Naive thymus-derived CD8-positive, alpha-beta T cell (primary cell): ENCODE measurements at places on chromosomes 6 and 20.
A peak's percentile ranks its signal among the peaks of the same experiment; 100 is the strongest.

- DNase-seq: no peak
Measured at GRCh38 chr6:163355426-163355991, 59.0 kb upstream of the QKI start.

DNA sequence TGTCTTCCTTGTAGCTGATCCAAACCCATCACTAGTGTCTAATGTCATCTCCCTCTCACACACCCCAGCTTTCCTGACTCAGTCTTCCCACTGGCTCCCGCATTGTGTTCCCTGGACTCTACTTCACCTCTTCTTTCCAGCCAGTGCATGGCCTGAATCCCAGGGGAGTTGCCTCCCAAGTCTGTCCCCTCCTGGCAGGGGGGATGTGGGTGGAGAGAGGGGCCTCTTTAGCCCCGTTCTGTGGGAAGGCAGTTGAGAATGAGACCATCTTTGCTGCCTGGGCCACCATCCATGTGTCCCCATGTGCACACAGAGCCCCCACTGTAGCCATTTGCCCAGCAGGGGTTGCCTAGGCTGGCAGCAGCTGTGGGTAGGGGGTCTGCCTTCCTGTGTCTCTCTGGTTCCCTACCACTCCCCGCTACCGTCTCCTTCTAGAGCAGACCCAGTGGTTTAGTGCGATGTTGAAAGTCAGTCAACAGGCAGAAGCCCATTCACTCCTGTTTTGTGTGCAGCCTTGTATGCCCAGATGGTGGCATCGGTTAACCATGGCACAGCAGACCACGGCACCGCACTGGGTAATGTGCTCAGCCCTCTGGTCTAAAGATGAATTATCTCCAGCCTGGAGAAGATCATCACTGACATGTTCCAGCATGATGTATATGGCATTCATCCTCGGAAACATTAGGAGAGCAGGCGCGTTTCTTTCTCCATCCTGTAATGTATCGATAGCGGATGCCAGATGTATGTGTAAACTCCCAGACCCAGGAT, 178.8 kb upstream of the SNX9 start:
- no peak for DNase-seq

DNA sequence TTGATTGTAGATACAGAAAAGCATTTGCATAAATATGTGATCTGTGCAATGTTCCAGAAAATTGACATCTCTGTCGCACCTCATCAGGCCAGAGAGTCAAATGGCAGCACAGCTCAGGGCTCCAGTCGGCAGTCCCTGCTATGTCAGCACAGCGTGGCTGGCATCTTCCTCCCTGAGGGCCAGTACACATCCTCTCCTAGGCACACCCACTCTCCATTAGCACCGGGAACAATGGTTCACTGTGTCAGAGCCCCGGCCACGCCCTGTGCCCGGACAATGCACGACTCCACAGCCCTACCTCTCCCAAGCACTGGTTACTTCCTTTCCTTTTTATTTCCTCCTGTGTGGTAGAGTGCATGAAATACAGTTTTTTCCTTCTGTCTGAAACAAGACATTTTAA, 114.9 kb downstream of the FOXC1 start:
- DNase-seq: no peak

- no peak for DNase-seq
Measured at GRCh38 chr20:49694450-49695071, 19.1 kb downstream of the B4GALT5 start.

DNA sequence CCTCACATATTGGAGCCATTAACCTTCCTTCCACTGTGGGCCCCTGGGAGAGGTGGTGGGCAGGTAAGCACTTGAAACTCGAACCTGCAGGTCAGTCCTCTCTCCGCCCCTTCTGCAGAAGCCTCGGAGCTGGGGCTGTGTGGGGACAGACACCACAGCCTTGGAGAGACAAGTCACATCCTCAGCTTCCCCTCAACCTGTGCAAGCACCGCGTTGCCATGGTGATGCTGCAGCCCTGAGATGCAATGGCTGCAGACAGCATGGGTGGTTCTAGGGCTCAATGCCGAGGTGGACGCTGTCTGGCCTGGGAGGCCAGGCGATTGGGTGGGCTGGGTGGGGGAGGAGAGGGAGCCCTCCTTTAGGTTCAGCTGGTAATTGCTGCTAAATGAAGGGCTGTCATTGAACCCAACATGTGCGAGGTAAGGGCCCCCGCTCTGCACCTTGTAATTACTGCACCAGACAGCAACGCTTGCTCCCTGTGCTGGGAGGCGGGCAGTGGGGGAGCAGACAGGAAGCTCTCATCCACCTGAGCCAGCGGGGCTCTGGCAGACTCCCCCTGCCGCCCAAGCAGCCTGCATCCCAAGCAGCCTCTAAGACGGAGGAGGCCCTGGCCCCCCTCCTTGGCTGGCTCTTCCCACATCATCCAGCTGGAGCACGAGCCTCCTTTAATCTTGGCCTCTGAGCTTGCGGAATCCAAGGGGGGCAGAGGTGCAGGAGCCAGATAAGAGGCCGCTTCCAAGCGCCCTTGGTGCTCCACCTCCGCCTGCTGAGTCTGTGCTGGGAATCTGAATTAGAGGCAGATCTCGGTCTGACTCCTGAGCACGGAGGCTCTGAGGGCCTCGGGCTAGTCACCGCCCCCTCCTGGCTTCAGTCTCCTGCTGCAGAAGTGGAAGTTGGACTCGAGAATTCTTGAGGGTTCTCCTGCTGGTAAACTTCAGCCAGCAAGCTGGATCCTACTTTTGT, 39.8 kb upstream of the CDH22 start:
- no peak for DNase-seq

GRCh38 chr20:47816487-47817451, 31.5 kb upstream of the SULF2 start:
- DNase-seq: no peak

DNA sequence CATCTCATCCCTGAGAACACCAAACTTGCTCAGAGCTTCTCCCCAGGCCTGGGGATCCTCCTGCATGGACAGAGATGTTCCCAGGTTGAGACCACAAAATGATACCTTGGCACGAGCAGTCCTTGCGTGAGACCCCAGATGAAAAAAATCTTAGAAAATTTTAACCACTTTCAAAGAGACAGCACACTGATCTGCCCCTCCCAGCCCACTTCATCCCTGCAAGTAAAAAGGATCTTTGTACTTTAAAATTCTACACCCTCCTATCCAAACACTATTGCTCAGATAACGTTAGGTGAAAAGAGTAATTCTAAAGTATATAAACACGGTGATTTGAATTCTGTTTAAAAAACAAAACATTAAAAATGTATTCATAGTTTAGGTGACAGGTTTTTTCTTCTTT, 98.5 kb downstream of the SLC23A2 start:
- DNase-seq: no peak

DNA sequence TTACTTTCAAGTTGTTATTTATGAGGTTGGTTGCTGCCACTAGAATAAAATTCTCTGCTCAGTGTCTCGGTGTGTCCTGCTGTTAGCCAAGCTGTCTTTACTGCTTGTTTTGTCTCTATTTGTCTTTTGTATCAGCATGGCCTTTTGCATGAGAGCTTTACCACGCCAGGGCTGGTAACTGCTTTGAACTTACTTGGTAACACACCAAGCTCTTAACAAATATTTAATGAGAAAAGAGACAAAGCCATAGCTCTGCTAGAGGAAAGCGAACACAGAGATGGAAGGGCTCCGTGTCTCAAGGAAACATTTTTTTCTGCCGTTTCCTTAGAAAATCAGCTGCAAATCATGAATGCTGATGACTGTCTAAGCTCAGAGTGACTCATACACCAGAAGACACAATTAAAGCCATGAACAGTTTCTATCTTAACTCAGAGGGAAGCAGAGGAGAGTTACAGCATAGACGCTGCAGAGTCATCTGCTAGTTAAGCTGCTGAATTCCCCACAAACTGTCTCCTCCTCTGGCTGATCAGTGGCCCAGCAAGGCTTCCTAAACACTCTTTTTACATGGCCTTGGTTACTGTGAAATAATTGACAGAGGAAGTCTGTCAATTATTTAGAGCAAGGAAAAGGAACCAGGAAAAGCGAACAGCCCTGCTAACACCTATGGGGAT, 44.8 kb downstream of the AGPAT4 start:
- DNase-seq: no peak

DNA sequence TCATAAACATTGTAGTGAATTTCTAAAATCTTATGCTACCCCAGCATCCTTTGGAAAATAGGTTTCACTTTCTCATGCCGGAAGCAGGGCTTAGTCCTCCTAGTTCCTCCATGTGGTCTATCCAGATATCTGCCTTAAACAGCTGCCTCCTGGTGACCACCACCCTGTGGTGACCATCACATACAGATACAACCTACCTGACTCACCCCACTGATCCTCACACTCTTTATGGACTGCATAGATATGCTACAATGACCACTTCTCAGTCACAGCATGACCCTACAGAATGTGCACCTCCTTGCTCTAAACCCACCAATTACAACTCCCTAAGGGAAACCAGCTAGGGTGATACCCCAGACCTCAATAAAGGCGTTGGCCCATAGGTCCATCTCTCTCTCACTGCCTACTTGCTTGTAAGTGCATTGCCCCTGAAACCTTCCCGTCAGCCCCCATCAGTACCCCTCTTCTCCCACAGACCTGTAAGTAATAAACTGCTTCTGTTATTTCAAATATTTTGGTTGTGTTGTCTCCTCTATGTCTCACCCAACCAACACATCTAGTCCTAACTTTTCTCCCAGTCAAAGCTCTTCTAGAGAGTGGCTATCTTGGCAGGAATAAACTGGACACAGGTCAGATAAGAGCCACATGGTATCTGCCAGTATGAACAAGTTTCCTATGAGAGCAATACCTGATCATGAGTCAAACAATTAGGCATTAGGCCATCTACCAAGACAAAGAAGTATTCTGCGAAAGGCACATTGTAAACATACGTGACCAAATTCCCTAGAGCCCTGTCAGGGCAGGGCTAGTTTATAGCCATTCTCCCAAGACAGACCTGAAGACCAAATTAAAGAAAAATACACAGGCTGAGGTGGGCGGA, 39.4 kb upstream of the PLEKHG1 start:
- no peak for DNase-seq

GRCh38 chr6:167058261-167058660, 59.1 kb downstream of the CEP43 start:
- no peak for DNase-seq

GRCh38 chr6:54130179-54130578, 18.9 kb downstream of the MLIP start:
- no peak for DNase-seq

GRCh38 chr6:128914051-128914450, 31.1 kb downstream of the LAMA2 start:
- no peak for DNase-seq

- peak; percentile 67 for DNase-seq
Measured at GRCh38 chr6:89952686-89953085, 58.4 kb downstream of the GJA10 start.

DNA sequence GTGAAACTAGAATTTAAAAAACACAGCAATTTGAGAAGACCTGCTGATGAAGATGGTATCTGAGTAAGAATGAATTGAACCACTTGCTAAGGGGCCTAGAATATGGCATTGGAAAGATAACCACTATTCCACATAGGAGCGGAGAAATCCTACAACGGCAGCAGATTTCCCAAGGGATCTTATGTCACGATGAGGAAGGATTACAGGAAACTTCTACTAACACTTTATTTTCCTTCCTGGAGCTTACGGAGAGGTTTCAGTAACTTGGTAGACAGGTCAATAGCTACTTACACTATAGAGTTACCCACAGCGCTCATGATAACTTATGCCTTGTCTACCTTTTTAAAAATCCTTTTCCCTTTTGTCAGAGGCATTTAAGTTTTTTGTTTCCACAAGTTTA, 11.8 kb upstream of the TCF21 start:
- no peak for DNase-seq

DNA sequence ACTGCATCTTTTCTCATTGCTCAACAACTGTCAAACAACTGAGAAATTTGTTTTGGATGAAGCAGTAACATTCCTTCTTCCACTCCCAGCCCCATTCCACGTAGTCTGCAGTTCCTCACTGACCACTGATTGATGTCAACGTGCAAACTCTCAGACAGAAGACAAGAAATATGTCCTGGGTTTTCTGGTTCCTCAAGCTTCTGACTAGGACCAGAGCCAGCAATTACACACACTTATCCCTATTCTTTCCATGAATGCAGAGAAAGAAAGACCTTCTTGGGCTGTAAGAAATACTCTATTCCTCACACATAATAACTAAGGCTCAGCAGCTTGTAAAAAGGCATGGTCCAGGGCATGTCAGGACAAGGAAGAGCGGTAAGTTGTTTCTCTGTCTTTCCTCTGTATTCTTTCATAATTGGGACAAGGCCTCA, 790.1 kb upstream of the SLC35B3 start:
- no peak for DNase-seq

DNA sequence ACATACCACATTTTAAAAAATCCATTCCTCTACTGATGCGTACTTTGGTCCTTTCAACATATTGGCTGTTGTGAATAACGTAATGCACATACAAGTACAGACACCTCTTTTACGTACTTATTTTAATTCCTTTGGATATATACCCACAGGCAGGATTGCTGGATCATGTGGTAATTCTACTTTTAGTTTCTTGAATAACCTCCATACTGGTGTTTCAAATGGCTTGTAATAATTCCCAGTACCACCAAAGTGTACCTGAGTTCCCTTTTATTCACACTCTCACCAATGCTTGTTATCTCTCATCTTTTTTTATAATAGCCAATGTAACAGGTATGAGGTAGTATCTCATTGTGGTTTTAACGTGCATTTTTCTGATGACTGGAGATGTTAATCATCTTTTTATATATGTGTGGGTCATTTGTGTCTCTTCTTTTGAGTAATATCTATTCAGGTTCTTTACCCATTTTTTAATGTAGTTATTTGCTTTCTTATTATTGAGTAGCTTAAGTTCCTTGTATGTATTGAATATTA, 191.9 kb downstream of the ADGB start:
- no peak for DNase-seq

DNA sequence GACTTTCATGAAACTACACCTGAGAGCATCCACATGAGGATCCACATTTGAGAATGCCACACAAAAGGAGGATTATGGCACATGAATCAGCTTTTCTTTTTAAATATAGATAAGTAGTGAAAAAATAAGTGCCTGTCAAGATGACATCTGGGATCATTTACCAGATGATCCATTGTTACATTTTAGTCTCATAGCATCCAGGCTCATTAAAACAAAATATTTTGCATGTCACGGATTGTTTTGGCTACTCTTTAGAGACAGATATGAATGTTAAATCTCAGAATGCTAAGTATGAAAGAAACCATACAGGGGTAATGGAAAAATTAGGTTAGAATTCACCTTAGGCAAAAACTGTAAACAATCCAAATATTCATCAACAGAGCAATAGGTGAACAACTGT, 66.7 kb downstream of the MYO6 start:
- DNase-seq: no peak

- no peak for DNase-seq
Measured at GRCh38 chr20:39111359-39112177, 149.4 kb downstream of the DHX35 start.

DNA sequence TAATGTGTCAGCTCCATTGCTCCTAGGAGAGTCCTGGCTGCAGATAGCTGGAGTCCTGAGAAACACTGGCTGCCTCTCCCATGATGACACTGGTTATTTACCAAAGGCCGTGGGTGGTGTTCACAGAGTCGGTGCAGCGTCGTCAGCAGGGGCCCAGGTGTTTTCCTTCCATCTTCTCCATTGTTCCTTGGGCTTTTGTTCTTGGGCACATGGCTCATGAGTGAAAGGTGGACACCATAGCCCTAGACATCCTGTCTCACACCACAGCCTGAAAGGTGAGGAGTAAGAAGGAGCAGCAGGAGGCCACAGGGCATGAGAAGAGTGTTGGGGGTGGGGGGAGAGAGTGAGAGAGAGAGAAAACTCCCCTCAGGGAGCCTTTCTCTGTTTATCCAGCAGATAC, 9.1 kb downstream of the CST5 start:
- no peak for DNase-seq
